Activated T-cell treated with anti-CD3 and anti-CD28 coated beads, Interleukin-2, amount 50 U/mL, for 72 hours (primary cell): ENCODE measurements at places on chromosomes 16 and 17.

DNA sequence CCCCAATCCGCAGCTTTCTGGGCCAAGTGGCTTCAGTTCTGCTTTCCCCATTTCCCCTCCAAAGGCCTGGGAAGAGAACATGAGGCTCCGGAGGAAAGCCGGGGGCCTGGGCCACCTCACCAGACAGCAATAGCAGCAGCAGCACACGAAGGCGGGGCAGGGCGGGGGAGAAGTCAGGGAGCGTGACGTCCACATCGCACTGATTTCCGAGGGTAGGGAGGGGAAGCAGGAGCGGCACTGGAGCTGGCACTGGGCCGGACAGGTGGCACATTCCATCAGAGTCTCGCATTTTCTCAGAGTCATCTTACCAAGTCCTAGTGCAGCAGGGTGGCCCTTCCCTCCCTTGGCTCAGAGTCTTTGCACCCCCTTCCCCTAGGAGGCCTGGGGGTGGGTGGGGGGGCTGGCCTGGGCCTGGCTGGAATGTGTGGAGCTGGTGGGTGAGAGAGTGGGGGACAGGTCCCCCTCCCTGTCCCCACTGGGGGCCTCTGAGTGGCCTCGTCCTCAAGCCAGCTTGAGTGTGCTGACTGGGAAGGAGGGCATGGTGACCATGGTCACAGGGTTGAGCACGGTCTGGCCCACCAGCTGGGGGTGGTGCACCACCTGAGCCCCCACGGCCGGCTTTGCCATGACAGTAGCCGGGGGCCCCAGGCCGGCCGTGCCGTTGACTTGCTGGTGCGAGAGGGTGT is 14.3 kb downstream of the MNT start:
- DNase-seq, result no peak

DNA sequence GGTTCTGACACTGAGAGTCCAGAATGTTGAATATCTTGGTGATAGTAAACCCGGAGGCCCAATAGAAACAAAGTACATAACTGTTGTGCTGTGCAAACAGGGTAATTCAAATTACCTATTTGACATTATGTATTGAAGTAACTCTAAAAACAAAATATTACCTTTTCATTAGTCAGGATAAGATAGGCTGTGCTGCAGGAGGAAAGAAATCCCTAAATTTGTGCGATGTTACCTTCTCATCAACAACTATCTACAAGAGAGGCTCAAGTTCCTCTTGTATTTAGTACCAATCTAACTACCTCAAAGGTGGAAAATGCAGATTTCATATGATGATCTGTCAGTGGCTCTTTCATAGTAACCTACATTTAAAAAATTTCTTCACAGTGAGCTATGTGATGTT is 367.2 kb downstream of the ZFHX3 start:
- no peak for DNase-seq

- no peak for DNase-seq
Measured at GRCh38 chr17:55284944-55285339, 20.2 kb downstream of the HLF start.

DNA sequence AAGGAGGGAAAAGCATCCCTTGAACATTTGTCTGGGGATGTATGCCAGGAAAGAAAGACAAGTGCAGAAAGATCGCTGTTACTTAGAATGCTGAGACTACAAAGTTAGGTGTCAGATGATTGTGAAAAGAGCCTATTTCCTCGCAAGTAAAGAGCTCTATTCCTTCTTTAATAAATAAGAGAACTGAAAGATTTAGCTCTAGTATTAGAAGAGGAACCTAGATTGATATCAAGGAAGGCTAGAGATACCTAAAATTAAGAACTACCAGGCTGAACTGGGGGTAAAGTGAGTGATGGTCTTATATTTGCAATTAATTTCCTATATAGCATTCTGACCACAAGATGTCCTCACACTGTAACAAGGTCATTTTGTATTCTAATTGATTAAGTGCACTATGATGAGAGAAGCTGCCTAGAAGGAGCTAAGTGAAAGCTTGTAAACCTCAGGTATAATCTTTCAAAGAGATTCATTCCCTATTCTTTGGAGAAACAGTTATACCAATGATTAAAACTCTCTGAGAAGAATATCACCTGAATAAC is 62.3 kb downstream of the SSH2 start:
- DNase-seq, result no peak

GRCh38 chr17:3553419-3554401 is 3.9 kb downstream of the TRPV3 start:
- DNase-seq, result no peak
